ENCODE measurements at places on chromosomes 13 and 19.
A peak's percentile ranks its signal among the peaks of the same experiment; 100 is the strongest.

DNA sequence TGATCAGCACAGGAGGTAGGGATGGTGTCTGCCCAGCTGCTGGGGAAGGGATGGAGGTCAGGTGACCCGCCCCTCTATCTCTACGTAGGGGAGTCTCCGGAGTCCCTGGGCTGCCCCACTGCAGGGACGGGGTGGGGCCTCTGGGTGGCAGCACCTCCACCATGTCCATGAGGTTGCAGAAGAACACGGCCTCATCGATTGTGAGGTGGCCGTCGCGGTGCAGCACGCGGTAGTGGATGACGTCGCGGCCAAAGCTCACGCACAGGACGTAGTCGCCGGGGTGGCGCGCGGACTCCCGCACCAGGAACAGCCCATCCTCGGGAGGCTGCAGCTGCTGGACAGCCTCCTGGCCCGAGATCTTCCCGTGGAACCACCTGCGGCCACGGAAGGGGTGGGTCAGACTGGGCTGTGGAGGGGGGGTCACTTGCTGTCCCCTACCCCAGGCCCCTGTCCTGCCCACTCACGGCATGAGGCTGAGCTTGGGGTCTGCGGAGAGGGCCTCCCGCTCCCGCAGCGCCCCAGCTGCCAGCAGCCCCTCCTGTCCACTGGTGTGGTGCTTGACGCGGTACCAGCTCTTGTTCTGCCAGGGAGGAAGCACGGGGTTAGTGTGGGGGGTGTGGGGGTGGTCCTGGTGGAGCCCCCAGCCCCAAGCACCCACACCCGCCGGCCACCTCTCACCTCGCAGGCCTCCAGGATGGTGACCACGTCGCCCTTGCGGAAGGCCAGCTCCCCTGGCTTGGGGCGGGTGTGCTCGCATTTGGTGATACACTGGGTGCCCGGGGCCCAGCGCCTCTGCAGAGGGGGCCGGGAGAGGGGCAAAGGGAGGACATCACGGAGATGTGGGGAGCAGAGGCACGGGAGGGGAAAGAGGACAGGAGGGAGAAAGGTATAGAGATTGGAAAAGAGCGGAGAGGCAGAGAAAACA lies 2.3 kb downstream of the MATK start:
- peak; percentile 17 for DNase-seq

- DNase-seq: no peak
These were observed 122.9 kb upstream of the MAB21L1 start for GRCh38 chr13:35599384-35599783.

- no peak for DNase-seq
These were observed 2.8 kb upstream of the A1BG start for GRCh38 chr19:58355908-58356765.

DNA sequence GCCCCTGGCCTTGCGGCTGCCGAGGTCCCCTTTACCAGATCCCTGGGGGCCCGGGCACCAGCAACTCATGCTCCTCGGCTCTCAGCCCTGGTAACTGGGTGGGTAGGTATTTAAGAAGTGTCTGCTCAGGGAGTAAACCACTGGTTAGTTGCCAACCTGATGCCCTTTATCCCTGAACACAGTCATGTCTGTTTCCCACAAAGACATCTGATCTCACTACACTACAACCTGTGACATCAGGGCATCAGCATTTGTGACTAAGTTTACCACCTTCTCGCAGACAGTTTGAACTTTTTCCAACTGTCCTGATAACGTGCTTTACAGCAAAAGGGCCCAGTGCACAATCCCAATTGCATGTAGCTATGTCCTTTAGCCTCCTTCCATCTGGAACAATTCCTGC lies 22.0 kb downstream of the GGACT start:
- DNase-seq: no peak

- DNase-seq: no peak
These were observed 352.3 kb upstream of the TMTC4 start for GRCh38 chr13:101026736-101027398.

- DNase-seq: no peak
These were observed 819.6 kb upstream of the ARGLU1 start for GRCh38 chr13:107387525-107387924.

DNA sequence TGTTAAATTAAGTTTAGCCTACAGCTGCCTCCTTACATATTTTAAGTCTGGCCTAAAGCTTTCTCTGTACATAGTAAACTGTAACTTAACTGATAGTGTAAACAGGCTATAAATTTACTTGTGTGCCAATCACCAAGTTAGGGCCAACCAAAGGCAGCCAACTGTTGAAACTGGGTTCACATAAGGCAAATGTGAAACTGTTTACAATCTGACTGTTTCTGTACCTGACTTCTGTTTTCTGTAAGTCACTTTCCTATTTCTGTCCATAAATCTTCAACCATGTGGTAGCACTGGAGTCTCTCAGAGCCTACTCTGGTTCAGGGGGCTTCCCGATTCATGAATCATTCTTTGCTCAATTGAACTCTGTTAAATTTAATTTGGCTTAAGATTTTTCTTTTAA lies 103.1 kb downstream of the RAP2A start:
- no peak for DNase-seq

DNA sequence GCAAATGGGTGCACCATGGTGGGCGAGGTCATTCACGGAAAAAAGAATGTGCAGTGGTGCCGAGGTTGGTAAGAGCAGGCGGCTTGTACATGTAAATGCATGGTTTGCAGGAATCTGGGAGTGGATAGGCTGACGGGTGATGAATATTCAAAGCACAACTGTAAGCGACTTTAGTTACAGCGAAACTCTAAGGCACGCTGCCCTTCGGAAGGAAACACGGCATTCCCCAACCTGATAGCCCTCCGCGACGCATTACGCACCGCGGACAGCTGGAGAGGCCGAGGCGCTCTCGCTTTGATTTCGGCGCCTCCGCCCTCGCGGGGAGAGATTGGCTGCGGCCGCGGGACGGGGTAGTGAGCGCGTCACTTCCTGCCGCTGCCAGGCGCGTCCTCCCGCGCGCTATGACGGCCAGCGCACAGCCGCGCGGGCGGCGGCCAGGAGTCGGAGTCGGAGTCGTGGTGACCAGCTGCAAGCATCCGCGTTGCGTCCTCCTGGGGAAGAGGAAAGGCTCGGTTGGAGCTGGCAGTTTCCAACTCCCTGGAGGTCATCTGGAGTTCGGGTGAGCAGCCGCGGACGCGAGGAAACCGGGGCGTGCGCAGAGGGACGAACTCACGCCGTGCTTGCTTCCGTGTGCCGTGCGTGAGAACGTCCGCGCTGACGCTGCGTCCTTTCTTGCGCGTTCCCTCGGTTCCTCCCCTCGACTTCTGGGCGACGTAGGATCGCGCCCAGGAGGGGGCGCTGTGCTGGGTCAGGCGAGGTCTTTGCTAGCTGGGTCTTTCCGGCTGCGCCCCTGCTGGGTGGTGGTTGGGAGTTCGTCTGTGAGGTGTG lies at the start of gene NUDT15:
NUDT15 (plus strand) TSS at position 381 of the 828 bp plus-strand sequence; CDS start at position 402, 21 bp downstream.
- DNase-seq: peak; percentile 85

GRCh38 chr19:43719918-43720317 lies 4.0 kb downstream of the IRGC start:
- DNase-seq: no peak
